ENCODE measurements at places on chromosomes 2 and 18.

GRCh38 chr2:64825831-64826491 lies 163.2 kb upstream of the SLC1A4 start:
- DNase-seq, result no peak

GRCh38 chr2:189142893-189143759 lies 36.4 kb downstream of the COL5A2 start:
- DNase-seq, result peak; percentile 5

DNA sequence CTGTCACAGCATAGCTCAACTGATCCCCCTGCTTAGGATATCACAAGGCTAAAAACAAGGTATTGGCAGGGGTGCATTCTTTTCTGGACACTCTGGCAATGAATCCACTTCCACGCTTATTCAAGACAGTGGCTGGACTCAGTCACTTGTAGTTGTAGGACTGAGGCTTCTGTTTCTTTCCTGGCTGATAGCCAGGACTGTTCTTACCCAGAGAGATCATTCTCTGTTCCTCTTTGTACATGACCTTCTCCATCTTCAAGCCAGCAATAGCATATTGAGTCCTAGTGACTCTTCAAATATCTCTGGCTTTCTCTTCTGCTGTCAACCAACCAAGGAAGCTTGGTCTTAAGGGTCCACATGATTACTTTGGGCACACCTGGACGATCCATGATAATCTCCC lies 241.3 kb downstream of the RBM43 start:
- no peak for DNase-seq

GRCh38 chr18:56278421-56279003 lies 359.9 kb downstream of the TXNL1 start:
- DNase-seq, result no peak

DNA sequence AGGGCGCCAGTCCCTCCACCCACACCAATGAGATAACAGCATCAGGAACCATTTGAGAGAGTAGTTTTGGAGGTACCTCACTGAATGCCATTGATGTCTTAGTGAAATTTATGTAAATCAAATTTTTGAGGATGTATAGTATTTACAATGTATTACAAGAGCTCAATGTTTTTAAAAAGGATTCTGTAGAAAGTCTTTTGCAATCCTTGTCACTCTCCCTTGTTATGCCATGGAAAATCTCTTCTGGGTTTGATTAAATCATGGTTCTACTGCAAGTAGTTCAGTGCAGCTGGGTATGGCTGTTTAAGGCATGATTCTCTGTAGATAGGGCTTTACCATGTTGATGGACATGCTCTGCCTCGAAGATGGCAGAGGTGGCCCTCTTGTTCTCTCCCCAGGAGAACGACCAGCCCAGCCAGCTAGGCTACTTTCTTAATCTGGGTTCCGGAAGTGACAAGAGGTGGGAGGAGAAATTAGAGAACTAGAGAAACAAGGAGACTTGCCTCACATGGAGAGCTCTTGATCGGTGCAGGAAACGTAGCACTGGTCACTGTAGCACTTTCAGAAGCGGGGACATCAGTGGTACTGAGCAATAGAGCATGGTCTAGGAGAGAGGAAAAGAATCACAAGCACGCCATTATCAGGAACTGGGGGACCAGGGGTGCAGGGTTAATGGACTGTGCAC lies 202.7 kb downstream of the CLIP4 start:
- DNase-seq, result no peak

GRCh38 chr2:64259312-64259711 lies 115.1 kb upstream of the PELI1 start:
- no peak for DNase-seq

DNA sequence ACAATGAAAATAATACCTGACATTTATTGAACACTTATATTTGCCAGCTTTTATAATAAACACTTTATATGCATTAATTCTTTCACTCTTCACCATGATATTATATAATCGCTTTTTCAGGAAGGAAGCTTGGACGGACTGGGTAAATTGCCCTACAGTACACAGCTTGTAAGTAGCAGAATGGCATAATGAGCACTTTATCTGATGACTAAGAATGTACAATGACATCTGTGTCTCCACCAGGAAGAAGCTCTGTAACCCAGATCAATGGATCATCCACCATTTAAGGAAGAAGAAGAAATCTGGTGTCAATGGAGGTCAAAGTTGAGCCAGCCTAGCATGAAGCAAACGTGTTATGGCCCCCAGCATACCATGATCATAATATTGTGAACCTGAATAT lies 444.0 kb upstream of the SPHKAP start:
- DNase-seq, result no peak

DNA sequence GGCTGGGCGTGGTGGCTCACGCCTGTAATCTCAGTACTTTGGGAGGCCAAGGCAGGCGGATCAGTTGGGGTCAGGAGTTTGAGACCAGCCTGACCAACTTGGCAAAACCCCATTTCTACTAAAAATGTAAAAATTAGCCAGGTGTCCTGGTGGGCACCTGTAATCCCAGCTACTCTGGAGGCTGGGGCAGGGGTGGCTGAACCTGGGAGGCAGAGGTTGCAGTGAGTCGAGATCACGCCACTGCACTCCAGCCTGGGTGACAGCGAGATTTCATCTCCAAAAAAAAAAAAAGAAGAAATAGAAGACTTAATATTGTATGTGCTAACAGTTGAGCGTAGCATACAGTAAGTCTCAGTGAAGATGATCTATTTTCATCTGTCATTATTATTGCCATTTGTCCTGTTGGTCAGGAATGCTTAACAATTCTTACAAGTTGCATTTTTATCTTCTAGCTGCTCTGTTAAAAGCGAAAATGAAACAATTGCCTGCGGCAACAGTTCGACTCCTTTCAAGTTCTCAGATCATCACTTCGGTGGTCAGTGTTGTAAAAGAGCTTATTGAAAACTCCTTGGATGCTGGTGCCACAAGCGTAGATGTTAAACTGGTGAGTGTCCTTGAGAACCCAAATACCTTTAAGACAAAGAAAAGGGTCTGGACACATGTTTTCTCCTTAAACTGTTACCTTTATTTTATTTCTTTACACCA lies 7.2 kb downstream of the PMS1 start:
- DNase-seq, result no peak

DNA sequence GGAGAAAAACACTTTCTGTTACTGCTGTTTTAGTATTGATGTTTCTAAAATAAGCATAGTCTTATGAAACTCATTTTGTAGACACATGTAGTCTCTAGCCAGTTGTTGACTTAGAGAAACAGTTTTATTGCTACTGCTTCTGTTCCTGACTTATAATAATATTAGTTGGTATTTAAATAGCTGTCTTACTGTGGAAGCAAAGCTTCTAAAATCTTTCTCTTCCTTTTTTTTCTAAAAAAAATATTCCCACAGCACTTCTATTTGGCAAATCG lies 121.8 kb downstream of the MTX2 start:
- no peak for DNase-seq

- DNase-seq, result no peak
Observed at GRCh38 chr2:99918389-99918788, 224.0 kb downstream of the AFF3 start.

GRCh38 chr2:222430681-222431080 lies 6.3 kb downstream of the SGPP2 start:
- no peak for DNase-seq

GRCh38 chr2:42922790-42923579 lies 130.6 kb upstream of the HAAO start:
- no peak for DNase-seq

- no peak for DNase-seq
Observed at GRCh38 chr18:65352186-65352585, 398.6 kb upstream of the CDH7 start.

- DNase-seq, result peak; percentile 30
Observed at GRCh38 chr2:134736167-134736880, 17.5 kb upstream of the TMEM163 start.

DNA sequence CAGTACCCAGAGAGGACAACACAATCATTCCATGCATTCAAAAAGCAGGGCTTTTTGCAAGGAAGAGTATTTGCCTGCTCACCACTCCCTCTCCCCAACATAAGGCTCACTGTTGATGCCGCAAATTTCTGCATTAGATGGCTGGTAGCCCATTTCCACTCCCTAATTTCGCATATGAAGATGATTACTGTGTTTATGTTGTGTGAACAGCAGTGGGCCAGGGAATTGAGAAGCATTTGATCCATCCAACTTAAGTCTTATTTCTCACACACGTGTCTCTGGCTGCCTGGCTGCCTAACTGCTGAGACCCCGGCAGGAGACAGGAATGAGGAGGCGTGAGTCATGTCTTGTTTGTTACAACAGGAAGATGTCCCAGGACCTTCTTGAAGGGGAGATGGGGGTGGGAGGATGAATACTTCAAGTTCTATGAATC lies 294.1 kb downstream of the ALK start:
- no peak for DNase-seq

DNA sequence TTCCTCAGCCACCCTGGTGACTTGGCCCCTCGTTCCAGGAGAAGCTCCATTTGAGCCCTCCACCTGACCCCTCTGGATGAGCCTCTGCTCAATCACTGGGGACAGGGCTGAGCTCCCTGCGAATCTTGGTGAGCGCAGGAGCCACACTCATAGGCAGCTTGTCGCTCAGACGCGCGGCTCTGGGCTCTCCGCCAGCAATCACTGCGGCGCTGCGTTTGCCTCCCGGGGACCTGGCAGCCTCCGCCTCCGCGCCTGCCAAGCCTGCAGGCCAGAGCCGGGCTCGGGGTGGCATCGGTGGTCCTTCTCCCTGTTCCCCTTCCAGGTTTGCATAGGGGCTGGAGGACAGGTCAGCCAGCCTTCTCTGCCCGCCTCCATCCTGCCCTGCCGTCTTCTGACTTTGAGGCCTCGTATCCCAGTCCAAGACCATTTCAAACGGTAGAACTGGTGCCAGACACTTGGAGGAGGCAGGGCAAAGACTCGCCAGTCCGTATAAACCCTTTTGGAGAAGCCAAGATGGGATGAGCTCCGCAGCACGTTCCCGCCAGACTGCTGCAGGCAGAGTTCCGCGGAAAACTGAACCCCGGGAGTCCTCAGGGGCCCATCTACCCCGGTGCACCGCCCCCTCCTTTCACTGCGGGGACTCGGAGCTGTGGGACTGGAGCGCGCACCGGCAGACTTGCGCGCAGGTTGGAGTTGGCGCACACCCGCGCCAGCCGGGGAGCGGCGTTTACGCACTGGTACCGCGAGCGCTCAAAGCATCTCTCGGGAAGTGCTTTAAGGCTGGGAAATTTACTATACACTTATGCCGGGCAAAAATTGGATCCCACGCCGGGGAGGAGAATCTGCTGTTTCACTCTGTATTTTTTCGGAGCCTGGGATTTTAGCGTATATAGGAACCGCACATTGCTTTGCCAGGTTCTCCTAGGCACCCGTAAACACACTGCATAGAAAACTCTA lies 1.1 kb upstream of the TACR1 start:
- DNase-seq, result no peak

GRCh38 chr2:168939918-168940317 lies 38.8 kb downstream of the G6PC2 start:
- DNase-seq, result no peak

DNA sequence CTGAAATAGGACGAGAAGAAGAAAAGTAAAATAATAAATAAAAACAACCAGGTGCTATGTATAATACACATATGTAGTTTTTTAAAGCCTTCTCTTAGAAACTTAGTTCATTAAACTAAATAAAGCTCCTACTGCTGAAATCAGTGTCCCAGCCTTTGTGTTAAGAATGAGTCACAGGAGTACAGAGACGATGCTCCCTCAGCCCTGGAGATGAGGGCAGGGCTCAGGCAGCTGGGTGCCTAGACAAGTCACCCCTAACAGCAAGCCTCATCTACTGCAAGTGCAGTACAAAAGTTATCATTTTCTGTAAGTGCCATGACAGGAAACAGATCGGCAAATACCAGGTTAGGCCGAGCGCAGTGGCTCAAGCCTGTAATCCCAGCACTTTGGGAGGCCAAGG lies 18.2 kb downstream of the KIDINS220 start:
- no peak for DNase-seq

DNA sequence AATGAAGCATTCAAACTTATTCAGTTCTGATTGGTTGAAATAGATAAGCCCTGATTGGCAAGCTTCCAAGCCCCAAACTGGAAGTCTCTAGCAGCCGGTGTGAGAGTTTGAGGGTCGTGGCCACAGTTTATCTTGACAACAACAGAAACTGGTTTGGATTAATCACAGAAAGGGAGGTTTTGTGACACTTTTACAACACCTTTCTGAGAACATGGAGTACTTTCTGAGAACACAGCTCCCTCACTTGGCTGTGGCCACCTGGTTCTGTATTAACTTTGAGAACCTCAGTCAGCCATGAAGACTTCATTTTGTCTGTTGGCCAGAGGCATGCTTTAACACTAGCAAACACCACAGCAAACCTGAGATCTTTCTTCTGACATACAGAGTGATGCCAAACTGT lies 280.7 kb upstream of the VWC2L start:
- no peak for DNase-seq

DNA sequence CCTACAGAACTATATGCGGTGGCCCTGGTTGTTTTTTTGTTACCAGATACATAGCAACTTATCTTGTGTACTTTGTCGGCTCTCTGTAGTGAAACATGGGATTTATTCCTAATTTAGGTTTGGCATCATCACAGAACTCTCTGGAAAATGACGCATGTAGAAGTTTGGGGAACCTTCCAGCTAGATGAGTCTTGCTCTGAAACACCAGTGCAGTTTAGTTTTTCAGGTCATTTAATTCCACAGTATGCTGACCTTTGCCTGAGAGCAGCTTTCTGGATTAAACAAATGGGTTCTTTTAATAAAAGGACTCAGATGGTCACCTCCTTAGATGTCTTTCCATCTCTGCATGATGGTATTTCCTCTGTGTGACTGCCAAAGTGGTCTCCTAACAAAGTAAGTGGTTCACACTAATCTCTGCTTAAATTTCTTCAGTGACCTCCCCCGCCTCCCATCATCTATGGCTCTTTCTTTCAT lies 39.9 kb downstream of the MYO3B start:
- DNase-seq, result no peak

DNA sequence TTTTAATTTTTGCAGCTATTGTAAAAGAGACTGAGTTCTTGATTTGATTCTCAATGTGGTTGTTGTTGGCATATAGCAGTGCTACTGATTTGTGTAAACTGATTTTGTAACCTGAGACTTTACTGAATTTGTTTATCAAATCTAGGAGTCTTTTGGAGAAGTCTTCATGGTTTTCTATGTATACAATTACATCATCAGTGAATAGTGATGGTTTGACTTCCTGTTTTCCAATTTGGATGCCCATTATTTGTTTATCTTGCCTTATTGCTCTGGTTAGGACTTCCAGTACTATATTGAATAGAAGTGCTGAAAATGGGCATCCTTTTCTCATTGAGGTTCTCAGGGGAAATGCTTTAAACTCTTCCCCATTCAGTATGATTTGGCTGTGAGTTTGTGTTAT lies 99.7 kb downstream of the GULP1 start:
- no peak for DNase-seq

- no peak for DNase-seq
Observed at GRCh38 chr2:71226096-71226964, 573 bp downstream of the PAIP2B start.

- DNase-seq, result no peak
Observed at GRCh38 chr18:76315722-76316230, 179.3 kb downstream of the ZNF516 start.

- DNase-seq, result no peak
Observed at GRCh38 chr2:129331638-129332037, 647.8 kb upstream of the RAB6C start.

GRCh38 chr2:191927991-191928390 lies 81.1 kb upstream of the CAVIN2 start:
- no peak for DNase-seq
